ENCODE measurements at places on chromosomes 2 and 18.

- no peak for DNase-seq
These were observed 1005.4 kb upstream of the DDX18 start for GRCh38 chr2:116809109-116809508.

DNA sequence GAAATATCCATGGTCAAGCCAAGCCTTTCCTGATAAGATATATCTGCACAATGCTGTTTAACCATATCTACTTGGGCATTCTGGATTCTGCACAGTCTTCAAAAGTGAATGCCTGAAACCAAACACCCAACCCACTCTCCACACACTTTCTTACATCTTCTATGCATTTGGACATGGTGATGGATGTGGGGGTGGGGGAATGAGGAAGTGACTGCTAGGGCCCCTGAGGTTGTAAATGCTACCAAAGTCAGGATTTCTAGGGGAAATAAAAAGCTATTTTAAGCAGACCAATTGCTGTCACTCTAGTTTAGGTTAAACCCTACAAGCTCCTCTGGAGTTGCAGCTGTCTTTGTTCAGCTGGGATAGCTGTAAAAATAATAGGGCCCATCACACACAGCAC lies 26.7 kb upstream of the TGFA start:
- DNase-seq = no peak

DNA sequence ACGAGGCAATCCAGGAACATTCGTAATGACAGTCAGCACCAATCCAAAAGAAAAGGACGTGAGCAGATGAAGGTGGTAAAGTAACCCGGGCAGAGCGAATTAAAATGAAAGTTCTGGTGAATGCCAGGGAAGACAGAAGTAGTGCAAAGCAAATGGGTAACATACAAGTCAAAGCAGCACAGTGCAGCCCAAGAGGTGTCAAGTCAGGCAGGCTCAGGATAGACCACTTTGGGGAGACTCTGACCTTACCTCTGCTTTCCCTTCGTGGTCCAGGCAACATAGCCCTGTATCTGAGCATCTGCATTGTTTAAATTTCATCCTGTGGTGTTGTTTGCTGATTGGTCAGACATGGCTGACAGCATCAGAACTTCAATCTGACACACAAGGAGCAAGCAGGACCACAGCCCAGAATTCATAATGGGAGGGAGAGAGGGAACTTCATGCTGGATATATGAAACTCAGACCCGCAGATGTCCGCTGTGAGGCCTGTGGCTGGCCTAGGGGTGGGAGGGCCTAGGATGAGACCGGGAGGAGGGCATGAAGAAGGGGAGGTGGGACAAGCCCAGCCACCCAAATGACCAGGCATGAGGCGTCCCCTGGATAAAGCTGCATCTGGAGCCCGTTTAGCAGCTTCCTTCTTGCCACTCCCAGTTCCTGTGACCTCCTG lies 285.7 kb downstream of the TCF4 start:
- DNase-seq = no peak

- DNase-seq = no peak
These were observed 17.4 kb upstream of the NABP1 start for GRCh38 chr2:191660575-191660974.

DNA sequence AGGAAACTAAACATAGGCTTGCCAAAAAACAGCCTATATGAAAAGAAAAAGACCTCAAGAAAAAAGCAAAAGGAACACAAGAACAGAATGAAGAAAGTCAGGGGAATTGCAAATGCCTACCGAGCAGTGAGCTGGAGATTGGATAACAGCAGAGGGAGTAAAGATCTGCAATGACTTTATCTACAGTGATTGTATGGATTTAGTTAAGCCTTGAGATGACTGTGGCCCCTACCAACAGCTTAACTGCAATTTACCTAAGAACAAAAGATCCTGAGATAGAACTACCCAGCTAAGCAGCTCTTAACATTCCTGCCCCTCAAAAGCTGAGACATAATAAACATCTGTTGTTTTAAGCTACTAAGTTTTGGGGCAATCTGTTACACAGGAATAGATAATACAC lies 20.5 kb downstream of the LNPK start:
- no peak for DNase-seq

- no peak for DNase-seq
These were observed 1466.3 kb downstream of the DPP10 start for GRCh38 chr2:115908731-115909130.

DNA sequence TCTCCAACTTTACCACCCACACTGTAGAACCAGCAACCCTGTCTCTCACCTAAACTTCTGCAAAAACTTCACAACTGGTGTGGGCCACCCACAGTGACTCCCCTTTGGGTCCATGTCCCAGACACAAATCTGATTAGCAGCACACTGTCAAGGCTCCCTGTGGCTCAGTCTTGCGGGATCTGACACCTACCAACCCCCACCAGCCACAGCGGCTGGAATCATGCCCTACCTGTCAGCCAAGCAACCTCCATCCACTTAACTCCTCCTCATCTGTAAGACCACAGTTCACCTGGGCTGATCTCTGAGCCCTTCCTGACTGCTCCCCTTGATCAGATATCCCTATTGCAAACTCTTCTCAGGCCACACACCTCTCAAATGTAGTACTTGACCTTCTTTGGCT lies 14.6 kb downstream of the TCF4 start:
- no peak for DNase-seq

DNA sequence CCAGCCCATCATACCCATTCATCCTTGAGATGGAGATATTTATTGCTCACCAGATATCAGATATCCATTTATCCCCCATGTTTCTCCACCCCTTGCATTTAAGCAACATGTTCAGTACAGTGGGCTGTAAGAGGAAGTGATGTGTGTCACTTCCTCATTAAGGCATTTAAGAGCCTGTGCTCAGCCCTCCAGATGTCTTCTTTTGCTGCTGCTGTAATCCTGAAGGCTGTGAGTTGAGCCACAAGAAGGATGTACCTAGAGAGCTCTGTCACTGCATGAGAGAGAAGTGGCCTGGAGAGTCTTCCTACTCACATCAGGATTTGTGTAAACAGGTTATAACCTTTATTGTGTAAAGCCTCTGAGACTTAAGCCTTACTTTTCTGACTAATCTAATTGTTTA lies 151.8 kb upstream of the UNC80 start:
- no peak for DNase-seq

- no peak for DNase-seq
These were observed 429.9 kb downstream of the ARHGAP15 start for GRCh38 chr2:143559147-143559546.

- no peak for DNase-seq
These were observed 61.0 kb downstream of the CDCA7 start for GRCh38 chr2:173415431-173416381.

DNA sequence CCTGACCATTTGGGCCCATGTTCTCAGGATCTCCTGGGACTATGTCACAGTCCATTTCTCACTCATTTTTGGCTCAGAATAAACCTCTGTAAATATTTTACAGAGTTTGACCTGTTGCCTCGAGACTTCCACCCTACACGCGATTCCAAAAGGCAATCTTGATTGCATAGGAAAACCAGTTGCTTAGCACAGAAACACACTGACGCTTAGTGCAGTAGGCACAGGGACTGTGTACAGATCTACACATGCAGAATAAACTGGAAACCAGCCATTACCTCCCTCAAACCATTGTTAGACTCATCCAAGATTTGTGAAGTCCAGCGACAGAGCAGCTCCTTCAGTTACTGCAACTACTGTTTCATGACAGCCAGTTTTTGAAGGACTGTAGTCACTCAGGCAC lies 73.0 kb downstream of the NCKAP5 start:
- no peak for DNase-seq

GRCh38 chr2:121689356-121689755 lies 40.1 kb upstream of the CLASP1 start:
- DNase-seq = no peak

DNA sequence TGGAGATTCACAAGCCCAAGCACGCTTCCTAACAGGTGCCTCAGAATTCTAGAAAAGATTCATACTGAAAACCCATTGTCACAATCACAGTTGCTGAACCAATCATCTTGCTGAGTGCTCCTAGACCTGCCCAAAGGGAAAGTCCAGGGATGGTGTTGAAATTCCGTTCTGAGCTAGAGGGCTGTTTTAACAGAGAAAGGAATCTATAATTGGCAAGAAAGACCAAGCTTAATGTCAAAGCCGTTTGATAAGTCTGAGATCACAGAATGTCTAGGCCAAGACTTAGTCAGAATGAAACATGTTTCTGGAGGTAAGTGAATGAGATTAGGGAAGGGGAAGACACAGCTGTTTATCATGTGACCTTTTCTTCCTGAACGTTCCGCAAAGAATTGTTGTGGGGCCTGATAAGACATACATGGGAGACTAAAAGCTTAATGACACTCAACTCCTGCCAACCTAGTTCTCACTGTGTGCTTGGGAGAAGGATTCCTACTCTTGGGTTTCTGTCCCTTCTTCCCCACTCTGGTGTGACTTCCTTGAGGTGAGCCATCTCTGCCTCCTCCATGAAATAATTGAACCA lies 27.5 kb downstream of the PMAIP1 start:
- DNase-seq = no peak
